Endodermal cell (in vitro differentiated cells): ENCODE measurements at places on chromosomes 3 and 15. TPM values are rescaled to one million over a fixed set of nuclear protein-coding genes. Genes with fewer than 3 reads are reported as not detected.

The TNNC1 gene
- total RNA-seq: 44.8 and 50.9 TPM in 2 replicates

The PTH1R gene
- 0.69 to 2.2 TPM (median 1.9 TPM) in 3 replicates for total RNA-seq

The NSUN3 gene
- total RNA-seq: 12.7 and 18.5 TPM in 2 replicates

The OIP5 gene
- 18.9 and 21.2 TPM in 2 replicates for total RNA-seq

The GP5 gene
- 0.09 TPM in 1 of 2 replicates, not detected in the other for total RNA-seq

The TMEM207 gene
- total RNA-seq: not detected in 2 replicates

The ADGRG7 gene
- total RNA-seq: 2.1 to 4.3 TPM (median 3.1 TPM) in 3 replicates
